Stimulated activated CD4-positive, alpha-beta T cell treated with anti-CD3 and anti-CD28 coated beads, TNF-alpha, amount 100 ng/mL, for 1 hour (primary cell): ENCODE measurements at places on chromosomes 3 and 15.

GRCh38 chr3:52240059-52240885 lies 1.3 kb upstream of the TWF2 start:
- no peak for DNase-seq

DNA sequence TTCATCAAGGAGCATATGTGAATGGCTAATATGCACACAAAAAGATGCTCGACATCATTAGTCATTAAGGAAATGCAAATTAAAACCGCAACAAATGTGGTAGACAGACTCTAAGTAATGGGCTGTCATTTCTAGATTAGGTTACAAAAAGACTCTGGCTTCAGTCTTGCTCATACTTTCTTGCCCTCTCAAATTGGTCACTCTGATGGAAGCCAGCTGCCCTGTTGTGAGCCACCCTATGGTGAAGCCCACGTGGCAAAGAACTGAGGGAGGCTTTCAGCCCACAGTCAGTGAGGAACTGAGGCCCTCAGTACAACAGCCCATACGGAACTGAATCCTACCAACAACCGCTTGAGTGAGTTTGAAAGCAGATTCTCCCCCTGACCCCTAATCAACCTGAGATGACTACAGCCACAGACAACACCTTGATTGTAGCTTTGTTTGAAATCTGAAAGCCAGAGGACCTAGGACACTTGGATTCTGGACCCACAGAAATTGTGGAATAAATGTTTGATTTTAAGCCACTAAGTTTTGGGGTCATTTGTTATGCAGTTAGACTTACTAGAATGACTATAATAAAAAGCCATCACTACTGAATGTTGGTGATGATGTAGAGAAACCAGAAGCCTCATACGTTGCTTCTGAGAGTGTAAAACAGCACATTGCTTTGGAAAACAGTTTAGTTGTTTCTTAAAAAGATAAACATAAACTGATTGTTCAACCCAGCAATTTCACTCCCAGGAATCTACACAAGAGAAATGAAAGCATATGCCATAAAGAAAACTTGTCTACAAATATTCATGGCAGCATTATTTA lies 45.7 kb downstream of the EHHADH start:
- DNase-seq: no peak

DNA sequence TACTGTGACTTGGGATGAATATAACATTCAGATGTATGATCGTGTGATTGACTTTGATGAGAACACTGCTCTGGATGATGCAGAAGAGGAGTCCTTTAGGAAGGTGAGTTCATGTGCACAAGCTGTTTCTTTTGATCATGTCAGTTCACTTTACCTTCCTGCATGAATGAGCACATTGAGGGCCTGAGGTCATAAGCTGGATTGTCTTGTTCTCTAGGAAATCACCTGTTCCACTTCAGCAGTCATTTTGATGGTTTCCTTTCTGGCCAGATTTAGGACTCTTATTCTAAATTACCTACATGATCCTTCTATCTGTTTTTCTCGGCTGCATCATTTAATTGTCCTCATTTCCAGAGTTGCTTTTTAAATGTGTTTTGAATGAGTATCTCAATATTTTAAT lies 4.1 kb downstream of the RCN2 start:
- no peak for DNase-seq

DNA sequence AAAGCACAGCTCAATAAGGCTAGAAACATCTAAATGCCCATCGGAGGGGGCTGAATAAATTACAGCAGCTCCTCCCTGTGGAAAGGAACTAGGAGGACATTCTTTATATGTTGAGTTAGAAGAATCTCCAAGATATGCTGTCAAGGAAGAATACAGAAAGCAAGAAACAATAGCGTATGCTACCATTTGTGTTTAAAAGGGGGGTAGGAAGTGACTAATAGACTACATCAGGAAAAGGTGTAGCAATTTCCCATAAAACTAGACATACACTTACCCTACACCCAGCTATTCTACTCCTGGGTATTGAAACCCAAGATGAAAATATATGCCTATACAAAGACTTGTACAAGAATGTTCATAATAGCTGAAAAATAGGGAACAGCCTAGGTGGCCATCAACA lies 21.6 kb downstream of the SEC61A1 start:
- no peak for DNase-seq

GRCh38 chr3:71035886-71036285 lies 547.6 kb downstream of the FOXP1 start:
- no peak for DNase-seq

- DNase-seq: no peak
Measured at GRCh38 chr3:18888819-18889218, 259.5 kb upstream of the KCNH8 start.

DNA sequence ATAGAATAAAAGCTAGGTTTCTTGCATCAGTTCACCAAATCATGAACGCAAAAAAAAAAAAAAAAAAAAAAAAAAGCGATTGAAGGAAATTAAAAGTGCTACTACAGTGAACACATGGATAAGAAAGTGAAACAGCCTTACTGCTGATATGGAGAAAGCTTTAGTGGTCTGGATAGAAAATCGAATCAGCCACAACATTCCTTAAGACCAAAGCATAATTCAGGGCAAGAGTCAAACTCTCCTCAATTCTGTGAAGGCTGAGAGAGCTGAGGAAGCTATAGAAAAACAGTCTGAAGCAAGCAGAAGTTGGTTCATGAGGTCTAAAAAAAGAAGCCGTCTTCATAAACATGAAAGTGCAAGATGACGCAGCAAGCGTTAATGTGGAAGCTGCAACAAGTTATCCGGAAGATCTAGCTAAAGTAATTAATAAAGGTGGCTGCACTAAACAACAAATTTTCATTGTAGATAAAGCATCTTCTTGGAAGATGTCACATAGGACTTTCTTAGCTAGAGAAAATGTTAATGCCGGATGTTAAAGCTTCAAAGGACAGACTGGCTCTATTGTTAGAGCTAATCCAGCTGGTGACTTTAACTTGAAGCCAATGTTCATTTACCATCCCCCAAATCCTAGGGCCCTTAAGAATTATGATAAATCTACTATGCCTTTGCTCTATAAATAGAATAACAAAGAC lies 19.2 kb downstream of the P3H2 start:
- DNase-seq: no peak

GRCh38 chr15:57156210-57156884 lies 220.0 kb upstream of the CGNL1 start:
- no peak for DNase-seq
